Activated T-helper 1 cell treated with anti-CD3 and anti-CD28 coated beads, Interleukin-2, amount 50 U/mL, for 16 hours (primary cell): ENCODE measurements at places on chromosomes 7 and 10.

DNA sequence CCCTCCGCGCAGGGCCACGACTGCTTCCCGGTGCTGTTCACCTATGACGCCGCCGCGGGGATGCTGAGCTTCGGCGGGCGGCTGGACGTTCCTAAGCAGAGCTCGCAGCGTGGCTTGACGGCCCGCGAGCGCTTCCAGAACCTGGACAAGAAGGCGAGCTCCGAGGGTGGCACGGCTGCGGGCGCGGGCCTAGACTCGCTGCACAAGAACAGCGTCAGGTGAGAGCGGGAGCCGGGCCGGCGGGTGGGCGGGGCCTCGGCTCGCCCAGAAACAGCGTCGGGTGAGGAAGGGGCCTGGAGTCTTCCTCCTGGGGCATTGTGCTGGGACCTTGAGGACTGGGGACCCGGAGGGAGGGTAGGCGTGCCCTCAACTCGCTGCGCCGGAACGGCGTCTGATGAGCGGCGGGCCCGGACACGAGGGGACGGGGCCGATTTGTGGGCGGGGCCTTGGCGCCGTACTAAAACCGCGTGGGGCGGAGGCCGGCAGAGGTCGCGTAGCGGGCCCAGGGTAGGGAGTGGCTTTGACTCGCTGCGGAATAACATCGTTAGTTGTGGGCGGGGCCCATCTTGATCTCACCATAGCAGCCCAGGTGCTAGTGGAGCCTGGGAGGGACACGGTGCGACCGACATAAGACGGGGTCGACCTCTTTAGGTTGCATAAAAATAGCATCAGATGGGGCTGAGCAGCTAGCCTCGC, 15.6 kb downstream of the PDAP1 start:
- DNase-seq = peak; percentile 70

DNA sequence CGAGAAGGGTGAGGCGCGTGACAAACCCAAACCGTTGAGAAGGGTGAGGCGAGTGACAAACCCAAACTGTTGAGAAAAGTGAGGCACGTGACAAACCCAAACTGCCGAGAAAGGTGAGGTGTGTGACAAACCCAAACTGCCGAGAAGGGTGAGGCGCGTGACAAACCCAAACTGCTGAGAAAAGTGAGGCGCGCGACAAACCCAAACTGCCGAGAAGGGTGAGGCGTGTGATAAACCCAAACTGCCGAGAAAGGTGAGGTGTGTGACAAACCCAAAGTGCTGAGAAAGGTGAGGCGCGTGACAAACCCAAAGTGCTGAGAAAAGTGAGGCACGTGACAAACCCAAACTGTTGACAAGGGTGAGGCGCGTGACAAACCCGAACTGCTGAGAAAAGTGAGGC, 25.0 kb downstream of the ESYT2 start:
- no peak for DNase-seq

DNA sequence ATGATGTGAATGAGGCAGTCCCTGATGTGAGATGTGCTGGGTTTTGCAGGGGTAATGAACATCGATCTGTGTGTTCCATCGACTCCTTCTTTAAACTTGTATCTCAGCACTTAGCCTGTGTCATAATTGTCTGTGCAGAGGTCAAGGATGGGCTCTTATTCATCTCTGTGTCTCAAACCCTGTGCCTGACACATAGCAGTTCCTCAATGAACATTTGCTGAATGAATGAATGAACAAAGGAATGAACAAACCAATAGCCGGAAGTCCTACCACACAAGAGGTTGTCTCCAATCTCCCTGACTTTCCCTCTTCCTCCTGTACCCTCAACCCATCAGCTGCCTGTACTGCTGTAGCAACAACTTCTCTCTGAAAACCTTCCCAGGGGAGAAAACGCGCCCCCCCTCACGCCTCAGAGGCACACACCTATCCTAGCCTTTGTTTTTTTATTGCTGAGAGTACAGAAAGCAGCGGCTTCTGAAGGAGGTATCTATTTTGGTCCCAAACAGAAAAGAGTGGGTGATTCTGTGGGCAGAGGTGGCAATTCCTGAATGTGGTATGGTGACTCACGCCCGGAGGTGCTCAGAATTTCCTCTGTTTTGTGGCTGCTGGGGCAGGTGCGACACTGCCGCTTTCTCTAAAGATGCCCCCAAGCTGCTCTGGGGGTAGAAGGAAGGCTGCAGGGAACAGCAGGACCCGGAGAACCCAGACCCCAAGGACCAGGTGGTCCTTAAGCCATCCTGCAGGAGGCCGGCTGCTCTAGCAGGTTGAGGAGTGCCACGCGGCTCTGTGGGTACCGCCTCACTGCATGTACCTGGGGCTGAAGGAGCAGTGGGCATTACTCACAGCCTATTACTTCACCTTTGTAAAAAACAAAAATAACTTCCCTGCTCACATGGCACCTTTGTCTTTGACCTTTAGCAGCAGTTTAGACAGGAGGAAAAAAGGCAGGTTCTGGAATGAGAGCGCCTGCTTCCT, 9.6 kb downstream of the IL2RA start:
- DNase-seq = peak; percentile 41

- DNase-seq = no peak
These were observed 286.4 kb downstream of the AHR start for GRCh38 chr7:17584822-17585221.

GRCh38 chr10:49328401-49329145, 29.6 kb downstream of the C10orf71 start:
- DNase-seq = no peak

DNA sequence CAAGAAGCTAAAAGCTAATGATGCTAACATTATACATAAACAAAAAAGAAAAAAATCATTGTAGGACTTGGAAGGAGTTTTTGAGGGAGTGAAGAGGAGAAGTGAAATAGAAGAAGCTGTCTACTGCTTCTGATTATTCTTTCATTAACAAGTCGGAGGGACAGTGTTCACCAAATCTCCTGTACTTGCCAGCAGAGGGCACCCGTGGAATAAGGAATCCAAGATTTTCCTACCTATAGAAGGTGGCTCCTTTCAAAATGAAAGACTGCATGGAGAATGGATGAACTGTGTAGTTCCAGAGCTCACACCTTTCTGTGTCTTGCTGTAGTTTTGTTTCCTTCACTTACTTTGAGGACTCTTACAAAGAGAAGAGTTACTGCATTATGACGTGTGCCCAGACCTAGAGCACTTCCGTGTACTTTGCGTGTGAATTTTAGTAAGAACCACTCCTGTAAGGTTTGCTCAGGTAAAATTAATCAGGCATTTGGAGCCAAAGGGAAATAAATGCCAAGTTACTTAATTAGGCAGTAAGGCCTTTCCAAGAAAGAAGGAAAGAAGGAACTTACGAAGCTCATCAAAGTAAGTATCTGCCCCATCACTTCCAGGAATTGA, 145.1 kb downstream of the SEMA3D start:
- no peak for DNase-seq

DNA sequence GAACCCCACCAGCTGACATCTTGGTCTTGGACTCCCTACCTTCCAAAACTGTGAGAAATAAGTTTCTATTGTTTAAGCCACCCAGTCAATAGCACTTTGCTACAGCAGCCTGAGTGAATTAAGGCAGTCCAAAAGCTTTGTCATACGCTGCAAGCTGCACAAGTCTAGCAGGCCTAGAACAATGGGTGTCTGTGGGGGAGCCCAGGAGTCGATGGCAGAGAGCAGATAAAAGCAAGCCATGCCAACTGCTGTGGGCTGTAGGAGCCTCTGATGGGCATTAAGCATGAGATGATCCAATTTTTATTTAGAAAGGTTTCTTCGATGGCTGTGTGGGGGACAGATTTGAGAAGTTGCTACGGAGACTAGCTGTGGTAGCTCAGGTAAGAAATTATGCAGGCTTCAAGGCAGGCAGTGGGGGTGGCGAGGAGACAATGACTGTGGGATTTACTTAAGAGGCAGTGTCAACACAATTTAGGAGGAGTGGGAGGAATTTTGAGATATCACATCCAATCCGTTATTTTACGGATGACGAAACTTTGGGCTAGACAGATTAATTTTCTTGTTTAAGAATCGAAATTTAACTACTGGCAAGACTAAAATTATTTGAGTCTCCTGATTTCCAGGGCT, 110.4 kb downstream of the NRCAM start:
- DNase-seq = no peak

GRCh38 chr10:58094985-58095718, 172.5 kb downstream of the IPMK start:
- DNase-seq = no peak

- DNase-seq = no peak
These were observed 655.1 kb upstream of the FOXK1 start for GRCh38 chr7:4026941-4027486.

DNA sequence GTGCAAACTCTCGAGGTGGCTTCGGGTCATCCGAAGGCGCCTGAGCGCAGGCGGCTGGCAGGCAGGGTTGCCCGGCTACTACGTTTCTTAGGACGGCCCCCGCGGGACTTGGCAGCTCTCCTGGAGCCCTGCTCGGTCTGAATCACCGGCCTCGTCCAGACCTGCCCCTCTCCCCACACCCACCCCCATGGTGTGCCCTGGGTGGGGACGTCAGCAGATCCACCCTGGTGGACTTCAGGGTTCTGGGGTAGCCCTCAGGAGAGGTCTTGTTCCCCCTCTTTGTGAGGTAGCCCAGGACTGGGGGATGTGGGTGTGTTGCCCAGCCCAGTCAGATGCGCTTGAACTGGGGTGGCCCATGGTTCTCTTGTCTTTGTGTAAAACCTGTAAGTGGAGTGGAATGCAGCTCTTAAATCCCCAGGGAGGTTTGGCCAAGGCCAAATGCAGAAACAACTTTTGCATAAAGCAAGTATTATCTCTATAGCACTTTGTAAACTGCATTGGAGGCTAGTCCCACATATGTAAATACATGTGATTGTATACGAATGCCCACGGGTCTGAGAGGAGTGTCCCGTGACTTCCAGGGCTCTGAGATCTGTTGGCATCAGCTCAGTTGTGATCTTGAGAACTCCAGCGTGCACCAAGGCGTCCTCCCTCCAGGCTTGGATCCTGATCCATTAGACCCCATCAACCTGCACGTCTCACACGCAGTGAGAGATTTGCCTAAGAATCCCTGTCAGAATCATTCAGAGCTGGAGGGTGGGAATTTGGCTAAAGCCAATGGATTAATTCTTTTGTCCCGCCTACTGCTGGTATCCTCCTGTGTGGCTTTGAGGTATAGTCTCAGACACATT, 1.8 kb downstream of the PFKFB3 start:
- no peak for DNase-seq

DNA sequence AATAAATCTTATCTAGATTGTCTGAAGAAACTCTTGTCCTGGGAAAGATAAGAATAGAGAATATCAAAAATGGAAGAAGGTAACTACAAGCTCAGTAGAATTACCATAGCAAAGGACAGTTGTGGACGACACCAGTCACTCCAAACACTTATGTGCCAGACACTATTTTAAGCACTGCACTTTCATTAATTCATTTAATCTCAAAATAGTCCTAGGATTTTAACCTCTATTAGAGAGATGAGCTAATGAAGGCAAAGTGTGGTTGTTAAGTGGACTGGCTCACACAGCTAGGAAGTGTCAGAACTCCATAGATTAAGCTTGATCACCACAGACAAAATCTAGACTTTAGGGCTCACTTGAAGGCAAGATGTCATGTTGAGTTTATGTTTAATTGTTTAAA, 168.9 kb downstream of the CDC14C start:
- no peak for DNase-seq

DNA sequence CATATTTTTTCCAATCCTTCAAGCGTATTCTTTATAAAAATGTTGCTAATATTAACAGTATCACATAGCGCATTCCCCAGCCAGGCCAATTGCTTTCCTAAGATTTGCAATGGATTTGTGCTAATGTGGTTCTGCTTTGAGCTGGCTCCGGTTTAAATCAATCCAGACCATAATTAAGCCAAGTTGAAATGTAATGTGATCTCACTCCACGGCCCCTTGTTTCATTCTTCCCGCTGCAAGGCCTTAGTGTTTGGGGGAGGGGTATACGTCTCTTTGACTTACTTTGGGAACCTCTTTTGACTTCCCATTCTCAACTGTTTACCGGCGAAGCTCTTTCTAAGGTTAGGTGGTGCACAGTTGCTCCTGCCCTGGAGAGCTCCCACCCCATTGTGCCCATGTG, 86.4 kb downstream of the PRPF18 start:
- no peak for DNase-seq

- no peak for DNase-seq
These were observed 33.7 kb downstream of the SCRN1 start for GRCh38 chr7:29955799-29956486.

- DNase-seq = no peak
These were observed 149.2 kb upstream of the VSTM2A start for GRCh38 chr7:54392935-54393334.

DNA sequence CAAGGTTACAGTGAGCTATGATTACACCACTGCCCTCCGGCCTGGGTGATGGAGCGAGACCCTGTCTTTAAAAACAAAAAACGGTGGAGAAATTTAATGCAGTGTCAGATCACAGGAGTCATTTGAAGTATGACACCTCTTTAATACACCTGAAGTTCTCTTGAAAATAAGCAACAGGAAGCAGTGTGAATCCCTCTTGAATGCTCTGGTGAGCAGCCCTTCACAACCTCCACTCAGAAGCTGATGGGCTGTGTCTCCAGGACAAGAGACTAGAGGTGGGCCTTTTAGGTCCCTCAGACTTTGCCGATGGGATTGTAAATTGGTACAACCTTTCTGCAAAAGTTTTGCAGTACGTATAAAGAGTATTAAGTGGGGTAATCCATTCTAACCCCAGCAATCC, 50.1 kb downstream of the CYP26A1 start:
- DNase-seq = no peak

DNA sequence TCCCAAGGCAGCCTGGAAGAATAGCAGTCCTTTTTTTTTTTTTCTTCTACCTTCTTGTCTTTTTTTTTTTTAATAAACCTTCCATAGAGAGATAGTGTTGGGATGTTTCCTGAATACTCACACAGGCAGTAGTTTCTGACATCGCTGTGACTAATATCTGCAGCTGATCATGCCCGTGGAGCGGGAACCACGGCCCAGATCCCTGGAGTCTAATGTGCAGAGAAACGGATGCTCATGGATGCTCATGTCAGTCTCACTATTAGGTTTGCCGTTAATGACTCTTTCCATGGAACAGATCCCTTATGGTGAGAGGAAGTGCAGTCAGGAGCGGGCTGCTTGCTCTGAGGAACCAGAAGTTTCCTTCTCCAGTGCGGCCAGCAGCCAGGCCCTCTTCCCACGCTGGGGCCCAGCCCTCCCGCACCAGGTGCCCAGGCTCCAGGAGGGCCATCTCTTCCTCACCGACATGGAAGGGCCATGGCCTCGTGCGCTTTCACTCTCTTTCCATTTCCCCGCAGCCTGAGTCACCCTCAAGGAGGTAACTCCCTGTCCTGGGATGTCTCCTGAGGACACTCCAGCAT, 132.5 kb downstream of the WDR37 start:
- no peak for DNase-seq

DNA sequence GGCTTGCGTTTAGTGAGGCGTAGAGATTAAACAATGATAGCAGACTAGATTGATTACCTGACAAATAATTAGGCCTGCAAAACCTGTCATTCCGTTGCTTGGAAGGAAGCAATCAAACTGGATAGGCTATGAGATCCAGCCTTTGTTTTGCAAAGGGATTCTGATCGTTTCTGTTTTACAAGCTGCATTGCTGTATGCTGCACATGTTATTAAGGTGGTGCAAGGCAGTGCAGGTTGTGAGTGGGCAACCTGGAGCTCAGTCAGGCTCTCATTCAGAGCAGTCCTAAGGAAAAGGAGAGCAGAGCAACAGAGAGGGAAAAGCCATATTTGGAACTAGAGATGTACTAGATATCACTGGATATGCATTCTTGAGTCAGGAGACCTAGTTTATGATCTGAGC, 6.9 kb upstream of the NOBOX start:
- DNase-seq = no peak
